Left colon (tissue), 2 donors: ENCODE measurements at places on chromosomes 16 and 17.
A peak's percentile ranks its signal among the peaks of the same experiment; 100 is the strongest.

DNA sequence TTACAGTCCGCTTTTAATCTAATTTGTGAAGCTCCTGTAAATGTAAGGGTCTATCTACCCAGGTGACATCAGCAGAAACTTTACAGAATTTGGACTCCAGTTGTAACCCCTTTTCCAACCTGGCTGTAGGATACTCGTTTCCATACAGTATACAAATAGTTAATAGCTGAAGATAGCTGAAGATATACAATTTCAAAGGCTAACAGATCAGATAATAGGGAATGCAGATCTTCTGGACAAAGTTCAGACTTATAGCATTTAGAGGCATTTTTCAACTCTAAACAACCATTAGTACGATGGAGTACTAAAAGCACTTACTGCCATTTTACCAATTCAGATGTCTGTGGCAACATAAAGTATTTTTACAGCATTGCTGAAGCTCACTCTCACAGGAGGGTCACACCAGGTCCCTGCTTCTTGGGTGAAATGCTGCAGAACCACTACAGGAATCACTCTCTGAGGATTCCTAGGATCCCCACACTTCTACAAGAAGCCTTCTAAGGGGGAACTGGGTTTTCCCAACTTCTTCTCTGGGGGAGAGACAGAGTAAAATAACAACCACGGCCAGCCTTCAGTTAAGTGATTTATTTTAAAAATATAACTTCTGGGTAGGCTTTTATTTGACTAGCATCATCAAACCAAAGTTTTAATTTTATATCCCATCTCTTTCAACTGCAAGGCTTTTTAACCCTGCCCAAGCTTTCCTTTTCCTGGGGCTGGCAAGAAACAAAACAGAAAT, 2.9 kb downstream of the VEZF1 start:
- DNase-seq, result no peak

DNA sequence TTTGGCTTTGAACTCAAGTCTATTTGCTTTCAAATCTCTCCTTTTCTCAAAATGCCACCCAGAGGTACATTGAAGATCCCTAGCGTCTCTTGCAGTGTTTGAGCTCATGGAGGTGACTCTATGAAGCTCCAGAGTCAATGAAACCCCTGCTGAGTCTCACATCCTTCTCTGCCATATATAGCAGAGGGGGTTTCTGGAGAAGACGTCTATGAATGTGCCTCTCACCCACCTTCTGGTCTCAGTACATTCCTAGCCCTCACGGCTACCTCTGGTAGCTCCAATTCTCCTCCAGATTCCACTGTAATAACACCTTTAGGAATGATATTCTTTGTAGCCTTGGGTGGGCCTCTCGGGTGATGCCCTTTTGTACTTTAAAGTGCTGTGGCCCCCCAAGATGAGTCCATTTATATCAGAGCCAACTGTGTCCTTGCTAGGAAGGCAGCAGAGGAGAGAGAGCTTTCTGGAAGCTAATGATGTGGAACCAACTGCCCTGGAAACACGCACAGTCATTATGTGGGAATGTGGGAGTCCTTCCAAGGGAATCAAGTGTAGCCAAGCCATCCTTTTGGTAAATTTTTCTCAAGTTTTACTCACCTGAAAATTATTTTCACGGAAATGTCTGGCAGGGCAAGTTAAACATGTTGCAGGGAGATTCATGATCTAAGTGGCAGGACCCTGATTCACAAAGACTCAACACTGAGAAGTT, 123.4 kb downstream of the ASIC2 start:
- no peak for DNase-seq

- no peak for DNase-seq
Measured at GRCh38 chr17:80618304-80618703, 73.7 kb downstream of the RPTOR start.

DNA sequence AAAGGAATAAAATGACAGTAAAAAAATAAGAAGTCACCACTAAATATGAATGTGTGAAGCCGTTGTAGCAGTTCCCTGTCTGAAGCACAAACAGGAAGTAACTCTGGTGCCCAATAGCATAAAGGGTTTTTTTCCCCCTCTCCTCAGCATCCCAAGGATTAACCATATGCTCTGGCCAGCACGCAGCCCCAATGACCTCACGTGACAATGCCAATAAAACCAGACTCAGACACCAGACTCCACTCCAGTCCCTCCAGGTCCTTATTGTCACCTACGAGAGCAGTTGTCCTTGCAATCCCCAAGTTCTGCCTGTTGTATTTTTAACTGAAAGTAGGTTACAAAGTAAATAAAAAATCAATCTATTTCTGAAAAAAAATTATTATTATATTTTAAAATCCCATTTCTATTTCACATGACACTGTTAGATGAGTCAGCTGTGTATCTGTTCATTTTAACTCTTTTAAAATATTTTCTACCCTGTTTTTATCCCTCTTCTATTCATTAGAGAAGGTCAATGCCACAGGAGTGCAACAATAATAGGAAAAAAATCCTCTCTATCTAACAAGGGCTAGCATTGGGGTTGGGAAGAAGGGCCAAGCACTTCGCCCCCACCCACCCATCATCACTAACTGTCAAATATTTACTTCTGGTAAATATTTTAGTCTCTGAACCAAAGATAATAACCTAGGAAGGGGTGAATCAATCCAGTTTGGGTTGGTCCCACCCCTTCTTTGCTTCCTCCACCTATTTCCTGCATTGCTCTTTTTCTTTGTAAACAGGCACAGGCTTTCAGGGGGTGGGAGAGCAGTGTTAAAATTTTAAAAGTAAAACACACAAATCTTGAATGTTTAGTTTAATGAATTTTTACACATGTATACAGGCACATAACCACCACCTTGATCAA, 6.6 kb downstream of the PRAC1 start:
- DNase-seq, result peak; percentile 47

- peak; percentile 50 for DNase-seq
Measured at GRCh38 chr17:33674685-33675084, 381.6 kb upstream of the ASIC2 start.

- DNase-seq, result no peak
Measured at GRCh38 chr17:74670329-74670728, 42.4 kb downstream of the CD300LF start.

DNA sequence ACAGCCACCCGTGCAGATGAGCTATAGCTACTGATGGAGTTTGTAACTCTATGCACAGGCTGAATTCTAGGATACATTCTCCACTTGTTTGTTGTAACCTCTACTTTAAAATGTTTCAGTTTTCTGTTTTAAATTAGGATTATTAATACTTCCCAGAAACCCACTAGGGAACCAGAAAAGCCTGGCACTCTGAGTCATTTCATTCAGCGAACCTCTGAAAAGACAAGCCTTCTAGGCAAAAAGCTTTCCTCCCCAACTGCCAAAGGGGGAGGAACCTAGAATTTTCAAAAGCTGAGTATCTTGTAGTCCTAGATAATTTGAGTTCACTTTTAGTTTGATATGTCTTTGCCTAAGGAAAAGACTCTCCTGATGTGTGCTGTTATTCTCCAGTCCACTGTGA, 43.2 kb downstream of the GOSR1 start:
- no peak for DNase-seq

GRCh38 chr16:86854626-86855294, 276.4 kb downstream of the FOXL1 start:
- no peak for DNase-seq

GRCh38 chr17:78180083-78180482, 6.8 kb downstream of the TK1 start:
- DNase-seq, result no peak

DNA sequence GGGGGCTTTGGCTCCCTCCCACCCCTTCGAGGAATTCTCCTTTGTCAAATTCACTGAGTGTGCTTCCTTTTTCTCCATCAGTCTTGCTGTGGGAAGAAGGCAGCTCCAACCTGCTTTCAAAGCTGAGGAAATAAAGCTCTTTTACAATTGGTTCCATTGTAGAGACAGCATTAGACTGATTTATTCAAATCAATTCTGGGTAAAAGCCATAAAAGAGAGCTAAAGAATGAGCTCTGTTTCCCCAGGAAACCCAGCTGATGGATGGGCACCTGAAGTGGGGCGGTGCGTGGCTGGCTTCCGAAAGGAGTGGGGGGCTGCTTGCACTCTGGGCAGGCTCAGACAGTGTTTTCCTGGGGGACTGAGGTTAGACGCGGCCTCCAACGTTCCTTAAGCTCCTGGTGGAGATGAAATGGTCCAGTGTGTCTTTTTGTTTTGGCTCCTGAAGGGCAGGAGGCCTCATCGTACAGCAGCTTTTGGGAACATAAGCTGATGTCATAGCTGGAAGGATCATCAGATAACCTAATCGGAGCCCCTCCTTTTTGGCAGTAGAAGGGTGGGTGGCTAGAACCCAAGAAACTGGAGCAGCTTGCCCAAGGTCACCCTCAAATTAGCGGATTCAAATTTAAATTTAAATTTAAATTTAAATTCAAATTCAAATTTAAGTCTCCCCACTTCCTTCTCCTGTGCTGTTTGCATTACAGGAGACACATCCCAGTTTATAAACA, 128.5 kb upstream of the EEF2KMT start:
- DNase-seq, result no peak

DNA sequence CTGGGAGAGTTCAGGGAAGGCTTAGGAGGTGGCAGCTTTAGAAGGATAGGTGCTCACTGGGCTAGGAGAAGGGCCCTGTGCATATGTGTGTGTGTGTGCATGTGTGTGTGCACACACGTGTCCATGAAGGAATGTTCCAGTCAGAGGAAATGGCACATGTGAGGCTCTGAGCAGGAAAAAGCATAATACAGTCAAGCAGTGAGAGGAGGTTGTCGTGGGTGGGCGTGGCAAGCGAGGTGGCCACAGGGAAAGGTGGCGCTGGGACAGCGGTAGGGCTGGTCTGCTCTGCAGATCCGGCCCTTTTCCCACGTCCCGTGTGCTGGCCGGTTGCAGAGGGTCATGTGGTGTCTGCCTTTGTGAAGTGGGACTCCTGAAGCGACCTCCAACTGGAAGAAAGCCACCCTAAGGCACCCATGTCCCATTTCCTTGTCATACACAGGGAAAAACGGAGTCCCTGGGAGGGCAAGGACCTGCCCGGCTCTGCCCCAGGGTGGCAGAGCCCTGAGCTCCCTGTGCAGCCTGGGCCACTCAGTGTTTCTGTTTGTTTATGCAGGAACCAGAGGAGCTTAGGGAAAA, 40.1 kb downstream of the NT5M start:
- no peak for DNase-seq

- no peak for DNase-seq
Measured at GRCh38 chr16:23920899-23921298, 85.1 kb downstream of the PRKCB start.

GRCh38 chr17:39782481-39782880, 44.7 kb downstream of the GRB7 start:
- no peak for DNase-seq

DNA sequence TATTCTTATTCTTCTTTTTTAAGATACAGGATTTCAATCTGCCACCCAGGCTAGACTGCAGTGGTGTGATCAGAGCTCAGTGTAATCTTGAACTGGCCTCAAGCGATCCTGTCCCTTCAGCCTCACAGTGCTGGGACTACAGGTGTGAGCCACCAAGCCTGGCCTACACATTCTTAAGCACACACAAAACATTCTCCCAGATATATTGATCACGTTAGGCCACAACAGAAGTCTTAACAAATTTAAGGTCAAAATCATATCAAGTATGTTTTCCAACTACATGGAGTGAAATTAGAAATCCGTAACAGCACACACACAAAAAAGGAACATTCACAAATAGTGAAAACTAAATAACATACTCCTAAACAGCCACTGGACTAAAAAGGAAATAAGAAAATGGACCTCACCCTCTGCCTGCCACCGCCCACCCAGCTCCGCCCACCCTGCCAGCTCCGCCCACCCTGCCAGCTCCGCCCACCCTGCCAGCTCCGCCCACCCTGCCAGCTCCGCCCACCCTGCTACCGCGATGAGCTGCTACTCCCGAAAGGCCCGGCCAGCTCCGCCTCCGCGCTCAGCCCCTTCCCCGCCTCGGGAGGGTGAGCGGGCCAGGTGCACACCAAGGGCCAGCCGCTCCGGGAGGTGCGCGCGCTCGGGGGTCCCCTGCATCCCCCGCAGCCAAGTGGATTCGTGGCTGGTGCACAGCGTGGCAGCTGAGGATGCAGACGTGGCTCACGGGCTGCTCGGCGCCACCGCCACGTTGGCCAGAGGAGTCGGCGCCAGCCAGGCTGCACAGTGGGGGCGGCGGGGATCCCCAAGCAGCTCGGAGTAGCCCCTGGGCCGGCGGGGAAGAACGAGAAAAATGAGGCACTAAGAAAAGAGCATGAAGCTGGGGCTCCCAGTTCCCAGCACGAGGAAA, 41.2 kb downstream of the C16orf87 start:
- DNase-seq, result peak; percentile 87

DNA sequence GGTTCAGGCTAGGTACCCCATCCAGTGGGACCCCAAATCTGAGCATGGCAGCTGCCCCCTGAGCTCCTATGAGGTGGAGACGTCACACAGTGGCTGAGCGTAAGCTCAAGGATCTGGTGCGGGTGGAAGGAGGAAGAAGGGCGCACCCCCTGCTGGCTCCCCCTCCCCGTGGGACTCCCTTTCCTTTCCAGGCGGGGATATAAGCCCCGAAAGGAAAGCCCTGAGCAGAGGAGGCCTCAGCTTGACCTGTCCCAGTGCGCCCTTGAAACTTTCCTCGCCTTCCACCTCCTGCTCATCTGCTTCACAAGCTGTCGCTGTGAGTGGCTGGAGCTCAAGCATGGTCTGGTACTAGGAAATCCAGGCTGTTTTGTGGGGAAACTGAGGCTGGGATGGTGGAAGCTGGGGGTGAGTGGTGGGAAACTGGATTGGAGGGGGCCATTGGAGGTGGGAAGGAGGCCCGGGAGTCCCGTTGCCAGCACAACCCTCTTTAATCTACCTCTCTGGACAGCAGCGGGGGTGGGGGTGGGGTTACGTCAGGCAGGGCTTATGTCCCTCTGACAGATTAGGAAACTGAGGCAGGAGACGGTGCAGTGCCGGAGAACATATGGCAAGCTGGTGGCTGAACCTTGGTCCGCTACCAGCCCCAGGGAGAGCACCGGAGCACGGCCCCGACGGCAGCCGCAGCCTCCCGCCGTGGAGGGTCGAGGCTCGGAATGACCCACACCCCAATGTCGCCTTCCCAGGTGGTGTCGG, 92.3 kb upstream of the TMEM97 start:
- no peak for DNase-seq

- DNase-seq, result no peak
Measured at GRCh38 chr17:45902892-45903346, 8.6 kb downstream of the MAPT start.

DNA sequence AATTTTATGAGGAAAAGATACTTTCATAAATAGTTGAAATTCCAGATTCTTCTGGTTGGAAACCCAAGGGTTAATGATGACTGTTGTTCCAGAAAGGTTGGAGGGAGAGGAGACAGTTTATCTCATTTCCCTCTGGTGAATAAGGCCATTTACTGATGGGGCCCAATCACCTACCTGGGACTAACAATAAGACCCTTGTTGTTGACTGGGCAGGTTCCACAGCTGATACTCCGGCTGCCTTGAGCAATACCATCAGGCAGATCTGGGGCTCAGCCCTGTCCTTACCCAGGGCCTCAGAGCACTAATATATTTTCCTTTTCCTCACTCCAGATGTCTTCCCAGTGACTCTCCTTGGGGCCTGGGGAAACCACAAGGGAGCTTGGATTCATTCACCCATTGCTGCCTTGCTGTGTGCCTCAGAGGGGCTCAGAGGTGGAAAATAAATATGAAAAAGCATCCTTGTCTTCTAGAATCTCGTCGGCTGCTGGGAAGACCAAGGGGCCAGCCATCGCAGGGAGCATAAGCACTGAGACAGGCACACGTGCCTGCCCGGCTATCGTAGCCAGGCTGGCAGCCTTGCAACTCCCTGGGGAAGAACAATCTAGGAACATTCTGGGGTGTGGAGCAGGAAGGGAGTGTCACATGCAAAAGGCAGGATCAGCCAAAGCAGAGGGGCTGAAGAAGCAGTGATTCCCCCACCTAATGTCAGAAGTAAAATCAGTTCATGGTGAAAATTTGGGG, 54.4 kb downstream of the MPRIP start:
- no peak for DNase-seq

GRCh38 chr17:49850772-49851386, 3.0 kb upstream of the TAC4 start:
- DNase-seq, result no peak
